ENCODE measurements at places on chromosomes 6 and 20. TPM values are rescaled to one million over a fixed set of nuclear protein-coding genes. Genes with fewer than 3 reads are reported as not detected.
A peak's percentile ranks its signal among the peaks of the same experiment; 100 is the strongest.

Gene ENPP1
- total RNA-seq, result 16.3 TPM

Gene OTOR
- total RNA-seq, result not detected

- no peak overlapping the region for H3K4me3 ChIP-seq
- peak; percentile 45 for DNase-seq
- no peak overlapping the region for H3K27ac ChIP-seq
- no peaks in the 10 kb centered on the region for H3K4me1 ChIP-seq
These were observed 304.1 kb downstream of the TAF4 start for GRCh38 chr20:61761453-61762166.

GRCh38 chr20:5268449-5268848 lies 48.3 kb downstream of the PROKR2 start:
- DNase-seq, result peak; percentile 26
- no peak overlapping the region for H3K27ac ChIP-seq
- no peaks in the 10 kb centered on the region for H3K27me3 ChIP-seq
- H3K36me3 ChIP-seq, result no peaks in the 10 kb centered on the region

GRCh38 chr6:156538875-156539660 lies 238.1 kb upstream of the ARID1B start:
- no peak overlapping the region for H3K27ac ChIP-seq
- no peaks in the 10 kb centered on the region for H3K27me3 ChIP-seq
- no peak overlapping the region for H3K4me3 ChIP-seq
- no peaks in the 10 kb centered on the region for H3K36me3 ChIP-seq

DNA sequence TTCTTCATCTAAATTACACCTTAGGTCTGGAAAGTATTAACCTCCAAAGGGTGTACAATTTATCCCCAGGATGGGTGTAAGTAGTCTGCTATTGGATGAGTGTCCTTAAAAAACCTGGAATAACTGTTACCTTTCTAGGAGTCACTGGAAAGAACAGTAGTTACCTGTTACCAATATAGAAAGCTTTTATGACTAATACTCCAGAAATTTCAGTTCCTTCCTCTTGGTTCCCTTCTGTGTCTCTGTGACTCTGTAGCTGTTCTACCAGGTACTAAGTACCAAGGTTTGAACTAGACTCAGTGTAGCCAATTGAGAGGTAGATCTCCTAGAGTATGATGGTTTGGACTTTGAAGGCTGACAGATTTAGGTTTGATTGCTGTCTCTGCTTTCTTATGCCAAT lies 47.0 kb upstream of the TBX18 start:
- no peak overlapping the region for H3K27ac ChIP-seq
- no peak overlapping the region for H3K4me3 ChIP-seq
- H3K27me3 ChIP-seq, result no peaks in the 10 kb centered on the region
- no peak for DNase-seq
- no peaks in the 10 kb centered on the region for H3K36me3 ChIP-seq

Gene EDN1
- total RNA-seq, result 0.88 TPM

DNA sequence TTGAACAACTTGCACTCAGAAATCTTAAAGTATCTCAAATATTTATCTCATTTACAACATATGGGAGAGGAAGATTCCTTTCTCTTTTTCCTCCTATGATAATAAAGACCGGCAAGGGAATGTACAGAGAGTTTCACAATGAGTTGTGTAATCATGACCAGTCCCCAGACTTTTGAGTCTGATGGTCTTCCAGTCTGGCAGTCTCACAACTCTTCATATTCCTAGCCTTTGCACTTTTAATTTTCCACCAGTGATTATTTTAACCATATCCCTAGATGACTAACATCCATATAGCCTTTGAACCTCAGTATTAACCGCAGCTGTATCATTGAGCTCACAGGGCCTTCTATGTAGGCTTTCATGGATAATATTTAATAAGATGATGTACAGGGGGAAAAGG lies 278.5 kb downstream of the KHDC1L start:
- no peaks in the 10 kb centered on the region for H3K36me3 ChIP-seq
- peaks cover 14% of the 10 kb centered on the region for H3K4me1 ChIP-seq
- H3K27me3 ChIP-seq, result no peaks in the 10 kb centered on the region
- no peak for DNase-seq

DNA sequence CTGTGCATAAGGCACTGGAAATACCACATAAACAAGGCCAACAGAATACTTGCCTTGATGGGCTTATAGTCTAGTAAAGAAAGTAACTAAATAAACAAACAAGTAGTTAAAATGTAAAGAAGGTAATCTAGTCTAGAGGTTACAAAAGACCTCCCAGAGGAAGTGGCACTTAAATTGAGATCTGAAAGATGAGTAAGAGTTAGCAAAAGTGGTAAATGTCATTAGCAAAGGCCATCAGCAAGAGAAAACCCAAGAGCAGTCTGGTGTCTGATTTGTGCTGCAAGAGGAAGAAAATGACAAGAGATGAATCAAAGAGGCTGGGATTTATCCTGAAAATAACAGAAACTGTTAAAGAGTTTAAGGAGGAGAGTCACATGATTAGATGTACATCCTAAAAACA lies 96.6 kb upstream of the SMLR1 start:
- no peak overlapping the region for H3K4me3 ChIP-seq
- H3K27me3 ChIP-seq, result no peaks in the 10 kb centered on the region
- H3K27ac ChIP-seq, result no peak overlapping the region

Gene STMND1
- total RNA-seq, result not detected

Gene RIPOR3
- total RNA-seq, result 2.4 TPM

Gene HLA-DQA1
- total RNA-seq, result 0.29 TPM

DNA sequence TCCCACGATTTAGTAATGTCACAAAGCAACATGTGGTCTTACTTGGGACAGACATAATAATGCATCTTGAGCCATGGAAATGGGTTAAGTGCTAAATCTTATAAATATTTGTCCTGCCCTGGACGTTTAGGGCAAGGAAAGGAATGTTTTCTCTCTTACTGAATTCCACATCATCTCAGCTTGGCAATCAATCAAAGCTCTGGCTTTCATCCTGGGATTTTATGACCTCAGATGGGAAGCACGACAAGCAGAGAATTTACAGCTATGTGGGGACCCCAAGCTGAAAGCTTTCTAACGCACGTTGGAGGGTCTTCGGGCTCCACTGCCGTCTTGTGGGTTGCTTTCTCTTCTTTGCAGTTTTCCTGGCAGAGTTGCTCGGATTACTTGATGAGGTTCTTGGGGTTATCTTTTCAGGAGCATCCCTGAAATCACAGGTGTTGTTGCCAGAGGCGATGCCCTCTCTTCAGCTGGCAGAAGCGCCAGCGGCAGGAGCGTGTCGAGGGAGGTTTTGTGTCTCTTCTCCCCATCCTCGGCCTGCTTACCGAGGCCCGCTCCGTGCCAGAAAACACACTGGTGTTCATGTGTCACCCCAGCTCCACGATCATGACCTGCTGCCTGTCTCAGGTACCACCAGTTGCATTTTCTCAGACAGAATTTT lies 73.4 kb upstream of the FRMD1 start:
- no peak overlapping the region for H3K27ac ChIP-seq
- H3K27me3 ChIP-seq, result no peaks in the 10 kb centered on the region

DNA sequence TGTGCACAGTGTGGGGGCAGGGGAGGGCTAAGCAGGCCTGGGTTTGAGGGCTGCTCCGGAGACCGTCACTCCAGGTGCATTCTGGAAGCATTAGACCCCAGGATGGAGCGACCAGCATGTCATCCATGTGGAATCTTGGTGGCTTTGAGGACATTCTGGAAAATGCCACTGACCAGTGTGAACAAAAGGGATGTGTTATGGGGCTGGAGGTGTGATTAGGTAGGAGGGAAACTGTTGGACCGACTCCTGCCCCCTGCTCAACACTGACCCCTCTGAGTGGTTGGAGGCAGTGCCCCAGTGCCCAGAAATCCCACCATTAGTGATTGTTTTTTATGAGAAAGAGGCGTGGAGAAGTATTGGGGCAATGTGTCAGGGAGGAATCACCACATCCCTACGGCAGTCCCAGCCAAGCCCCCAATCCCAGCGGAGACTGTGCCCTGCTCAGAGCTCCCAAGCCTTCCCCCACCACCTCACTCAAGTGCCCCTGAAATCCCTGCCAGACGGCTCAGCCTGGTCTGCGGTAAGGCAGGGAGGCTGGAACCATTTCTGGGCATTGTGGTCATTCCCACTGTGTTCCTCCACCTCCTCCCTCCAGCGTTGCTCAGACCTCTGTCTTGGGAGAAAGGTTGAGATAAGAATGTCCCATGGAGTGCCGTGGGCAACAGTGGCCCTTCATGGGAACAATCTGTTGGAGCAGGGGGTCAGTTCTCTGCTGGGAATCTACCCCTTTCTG lies 44.0 kb upstream of the TTPAL start:
- DNase-seq, result peak; percentile 74
- H3K4me3 ChIP-seq, result no peak overlapping the region
- H3K4me1 ChIP-seq, result no peaks in the 10 kb centered on the region
- no peak overlapping the region for H3K27ac ChIP-seq

GRCh38 chr6:72669324-72669723 lies 47.5 kb downstream of the KCNQ5 start:
- H3K27me3 ChIP-seq, result no peaks in the 10 kb centered on the region
- H3K4me1 ChIP-seq, result no peaks in the 10 kb centered on the region
- no peak overlapping the region for H3K4me3 ChIP-seq

GRCh38 chr6:15244620-15245360 lies 1.1 kb upstream of the JARID2 start:
- H3K4me1 ChIP-seq, result peaks cover 10% of the 10 kb centered on the region
- no peaks in the 10 kb centered on the region for H3K36me3 ChIP-seq
- peak; percentile 92 for DNase-seq
- no peaks in the 10 kb centered on the region for H3K27me3 ChIP-seq
- H3K4me3 ChIP-seq, result peak overlapping the region; percentile 98

Measured in osteoblast (primary cell).